T-helper 1 cell (primary cell): ENCODE measurements at places on chromosomes 7 and 10.

DNA sequence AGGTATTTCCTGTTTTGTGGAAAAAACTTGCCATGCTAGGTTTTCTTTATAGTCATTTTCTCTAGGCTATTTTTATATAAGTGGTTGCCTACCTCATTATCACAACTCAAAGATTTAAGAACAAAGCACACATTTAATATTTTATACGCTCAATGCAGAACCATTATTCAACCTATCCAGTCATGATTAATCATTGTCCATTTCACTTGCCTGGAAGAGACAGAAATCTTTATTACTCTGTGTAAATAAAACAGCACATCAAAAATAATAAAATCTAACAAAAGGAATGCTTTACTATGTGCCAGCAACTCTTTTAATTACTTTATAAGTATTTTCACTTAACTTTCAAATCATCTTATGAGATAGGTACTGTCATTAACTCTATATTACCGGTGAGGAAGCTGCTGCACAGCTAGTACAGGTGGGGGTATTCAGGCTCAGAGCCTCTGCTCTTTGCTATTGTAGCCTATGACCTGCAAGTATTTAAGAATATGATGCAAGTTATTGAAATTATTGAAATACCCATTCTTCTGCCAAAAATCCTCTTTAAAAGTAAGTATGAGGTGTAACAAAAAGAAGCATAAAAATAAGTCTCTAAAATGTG lies 16.4 kb upstream of the TAS2R16 start:
- DNase-seq: no peak

DNA sequence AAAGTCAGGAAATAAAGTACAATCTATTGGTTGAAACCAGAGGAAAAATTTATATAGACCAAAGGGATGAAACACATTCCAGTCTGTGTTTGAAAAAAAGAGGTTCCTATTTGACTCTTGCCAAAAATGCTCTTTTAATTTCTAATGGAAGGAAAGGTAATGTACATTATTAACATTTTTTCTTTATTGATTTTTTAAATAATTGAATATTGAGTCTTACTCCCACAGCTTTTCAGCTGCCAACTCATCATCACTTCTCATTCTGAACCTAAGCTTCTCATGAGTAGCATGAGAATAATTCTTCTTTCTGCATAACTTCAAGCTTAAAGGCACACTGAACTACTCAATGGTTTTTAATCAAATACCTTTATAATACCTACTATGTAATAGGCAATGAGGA lies 49.8 kb upstream of the FHIP2A start:
- DNase-seq: no peak

GRCh38 chr10:73576178-73576889 lies 14.8 kb downstream of the USP54 start:
- no peak for DNase-seq

- no peak for DNase-seq
These were observed 77.0 kb upstream of the INHBA start for GRCh38 chr7:41779918-41780317.

- no peak for DNase-seq
These were observed 121.6 kb upstream of the KLF6 start for GRCh38 chr10:3906511-3907111.

GRCh38 chr7:158729646-158730382 lies 25.2 kb upstream of the NCAPG2 start:
- no peak for DNase-seq

- DNase-seq: no peak
These were observed 237.6 kb downstream of the KCNMA1 start for GRCh38 chr10:77400033-77400432.
